Activated CD4-positive, alpha-beta T cell treated with anti-CD3 and anti-CD28 coated beads, Interleukin-2, amount 50 U/mL, for 4 hours (primary cell): ENCODE measurements at places on chromosomes 4 and X.

DNA sequence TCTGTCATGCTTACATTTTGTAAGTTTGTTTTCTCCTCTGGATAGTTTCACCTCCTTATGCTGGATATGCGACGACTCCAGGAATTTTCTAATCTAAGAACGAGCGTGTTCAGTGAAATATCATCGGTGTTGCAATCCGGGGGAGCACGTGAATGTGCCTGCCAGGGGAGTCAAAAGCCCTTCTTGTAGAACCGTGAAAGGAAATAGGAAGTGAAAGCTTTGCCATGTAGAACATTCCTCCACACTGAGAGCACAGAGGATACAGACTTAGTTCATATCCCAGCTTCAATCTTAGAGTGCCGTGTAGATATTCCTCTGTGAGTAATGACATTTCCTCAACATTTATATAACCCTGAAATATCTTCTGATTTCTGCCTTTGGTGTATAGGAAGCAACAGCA is 121.2 kb downstream of the VEGFC start:
- no peak for DNase-seq

GRCh38 chrX:87409113-87409841 is 108.3 kb upstream of the KLHL4 start:
- no peak for DNase-seq

GRCh38 chrX:110758781-110759422 is 36.7 kb downstream of the CHRDL1 start:
- no peak for DNase-seq

DNA sequence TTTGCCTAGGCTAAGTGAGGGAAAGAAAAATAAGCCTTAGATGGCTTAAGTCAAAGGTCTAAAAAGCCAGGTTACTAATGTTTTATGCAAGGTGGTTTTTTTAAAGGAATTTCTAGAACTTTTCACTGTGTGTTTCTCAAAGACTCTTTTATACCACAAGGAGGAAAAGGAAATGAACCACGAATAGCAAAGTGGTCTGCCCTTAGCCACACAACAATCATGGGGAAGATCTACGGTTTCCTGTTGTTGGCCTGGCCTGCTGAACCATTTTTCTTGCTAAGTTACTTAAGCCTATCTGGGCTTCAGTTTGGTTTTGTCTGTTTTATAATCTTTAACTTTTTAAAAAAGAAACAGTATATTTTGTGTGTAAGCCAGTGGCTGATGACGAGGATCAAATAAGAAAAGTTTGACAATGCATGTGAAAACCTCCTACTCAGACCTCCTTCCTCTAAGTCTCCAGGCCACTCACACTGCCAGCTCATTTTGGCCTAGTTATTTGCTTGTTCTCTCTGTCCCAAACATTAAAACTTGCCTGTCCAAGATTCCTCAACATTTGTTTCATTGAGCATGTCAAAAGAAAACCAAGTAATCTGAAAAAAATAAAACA is 56.7 kb upstream of the COL25A1 start:
- DNase-seq = no peak

DNA sequence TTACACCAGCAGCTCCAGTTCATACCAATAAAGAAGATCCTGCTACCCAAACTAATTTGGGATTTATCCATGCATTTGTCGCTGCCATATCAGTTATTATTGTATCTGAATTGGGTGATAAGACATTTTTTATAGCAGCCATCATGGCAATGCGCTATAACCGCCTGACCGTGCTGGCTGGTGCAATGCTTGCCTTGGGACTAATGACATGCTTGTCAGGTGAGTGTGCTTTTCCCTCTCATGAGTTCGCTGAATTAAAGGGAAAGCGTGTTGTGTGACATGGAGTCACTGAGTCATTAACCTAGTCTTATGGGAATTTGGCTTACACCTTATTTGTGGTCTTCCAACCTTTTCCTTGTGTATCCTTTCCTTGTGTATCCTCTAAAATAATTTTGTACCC is 15.9 kb downstream of the TMEM165 start:
- DNase-seq = no peak

- no peak for DNase-seq
These were observed 23.1 kb upstream of the DHRSX start for GRCh38 chrX:2523911-2524310.

GRCh38 chrX:152932598-152933175 is 34.8 kb downstream of the ZNF185 start:
- no peak for DNase-seq

DNA sequence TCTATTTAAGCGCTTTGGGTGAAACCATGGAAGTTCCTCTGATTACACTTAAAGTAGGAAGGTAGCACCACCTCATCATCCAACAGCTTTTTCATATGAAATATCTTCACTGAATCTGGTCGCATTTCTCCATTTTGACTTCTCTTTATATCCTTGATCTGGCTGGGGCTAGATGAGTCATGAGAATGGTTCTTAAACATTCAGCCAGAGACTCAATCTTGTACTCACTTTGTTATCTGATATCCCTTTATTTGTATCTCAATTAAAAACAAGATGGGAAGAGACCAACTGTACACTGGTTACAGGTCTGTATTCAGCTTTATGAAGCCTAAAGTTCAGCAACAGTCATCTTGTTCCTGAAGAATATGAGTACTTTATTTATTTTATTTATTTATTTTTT is 84.9 kb downstream of the CBLL2 start:
- no peak for DNase-seq

GRCh38 chr4:135185256-135185655 is 983.7 kb upstream of the PABPC4L start:
- no peak for DNase-seq

- DNase-seq = no peak
These were observed 9.6 kb downstream of the PPP3CA start for GRCh38 chr4:101337688-101338087.

- no peak for DNase-seq
These were observed 92.0 kb upstream of the TEX13D start for GRCh38 chrX:124240422-124240821.

DNA sequence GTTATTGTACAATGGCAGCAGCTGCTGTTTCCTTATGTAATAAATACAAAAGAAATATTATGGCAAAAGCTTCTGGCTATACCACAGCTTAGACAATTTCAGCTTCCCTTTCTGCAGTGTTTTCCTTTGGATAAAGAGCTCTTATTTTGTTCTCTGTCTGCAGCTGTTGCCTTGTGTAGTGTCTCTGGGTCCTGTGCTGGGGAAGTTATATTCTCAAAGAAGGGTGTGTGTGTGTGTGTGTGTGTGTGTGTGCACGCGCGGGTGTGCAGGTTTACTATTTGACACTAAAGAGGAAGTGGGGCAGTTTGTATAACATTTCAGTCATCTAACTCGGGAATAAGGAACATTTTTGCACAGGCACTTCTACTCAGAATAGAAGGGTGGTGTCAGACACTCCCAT is 83.6 kb downstream of the REPS2 start:
- DNase-seq = no peak

GRCh38 chrX:110241816-110242215 is 76.1 kb downstream of the AMMECR1 start:
- DNase-seq = no peak

- no peak for DNase-seq
These were observed 4.3 kb upstream of the IL21 start for GRCh38 chr4:122625156-122625555.

DNA sequence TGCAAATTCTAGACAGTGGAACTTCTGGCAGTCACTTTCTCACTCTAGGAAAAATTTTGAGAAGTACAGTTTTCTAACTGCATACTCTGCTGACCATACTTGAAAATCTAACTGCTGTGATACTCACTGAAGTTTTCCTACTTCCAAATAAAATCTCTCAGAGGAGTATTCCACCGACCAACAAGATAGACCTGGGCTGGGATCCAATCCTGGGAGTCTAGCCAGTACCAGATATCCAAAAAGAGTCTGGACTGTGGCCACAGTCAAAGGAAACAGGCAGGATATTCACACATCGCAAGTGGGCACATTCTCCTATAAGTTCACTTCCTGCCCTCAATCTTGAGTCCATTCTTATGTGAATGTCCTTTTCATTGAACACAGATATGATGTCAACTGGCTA is 1138.7 kb upstream of the PCDH7 start:
- no peak for DNase-seq

DNA sequence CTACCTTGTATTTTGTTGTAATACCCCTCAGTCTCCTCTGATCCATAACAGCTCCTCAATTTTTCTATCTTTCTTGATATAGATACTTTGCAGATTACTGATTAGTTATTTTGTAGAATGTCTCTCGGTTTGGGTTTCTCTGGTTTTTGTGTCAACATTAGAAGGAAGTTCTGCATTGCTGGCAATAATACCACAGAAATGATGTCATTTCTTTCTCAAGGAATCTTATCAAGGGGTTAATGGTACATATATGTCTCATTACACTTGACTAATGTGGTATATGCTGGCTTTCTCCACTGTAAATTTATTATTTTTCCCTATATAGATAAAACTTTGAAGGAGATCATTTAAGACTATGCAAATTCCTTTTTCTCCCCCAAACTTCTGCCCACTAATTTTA is 183.6 kb upstream of the DKK2 start:
- no peak for DNase-seq

- DNase-seq = no peak
These were observed at the start of gene ARHGEF6 for GRCh38 chrX:136780763-136781162. Gene ARHGEF6 (minus strand): TSS chrX:136780932. CDS start chrX:136780882, 50 bp downstream.

- DNase-seq = no peak
These were observed 3.0 kb downstream of the UBE2D3 start for GRCh38 chr4:102824398-102824797.

DNA sequence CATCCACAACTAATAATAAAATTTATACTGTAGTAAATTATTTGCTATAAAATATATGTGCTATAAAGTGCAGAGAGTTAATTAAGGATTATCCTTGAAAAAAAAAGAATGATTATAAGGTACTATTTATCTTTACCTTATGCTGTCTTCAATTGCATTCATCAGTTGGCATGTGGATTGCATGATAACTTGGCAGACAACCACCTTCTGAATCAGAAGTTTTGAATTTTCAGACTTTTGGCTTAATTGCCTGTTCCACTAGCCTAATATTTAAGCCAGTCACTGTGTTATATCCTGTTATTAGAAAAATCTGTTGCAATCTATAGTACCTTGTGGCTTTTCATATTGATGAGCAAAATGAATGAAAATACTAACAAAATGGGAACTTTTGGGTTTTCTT is 1040.3 kb upstream of the PCDH10 start:
- no peak for DNase-seq

DNA sequence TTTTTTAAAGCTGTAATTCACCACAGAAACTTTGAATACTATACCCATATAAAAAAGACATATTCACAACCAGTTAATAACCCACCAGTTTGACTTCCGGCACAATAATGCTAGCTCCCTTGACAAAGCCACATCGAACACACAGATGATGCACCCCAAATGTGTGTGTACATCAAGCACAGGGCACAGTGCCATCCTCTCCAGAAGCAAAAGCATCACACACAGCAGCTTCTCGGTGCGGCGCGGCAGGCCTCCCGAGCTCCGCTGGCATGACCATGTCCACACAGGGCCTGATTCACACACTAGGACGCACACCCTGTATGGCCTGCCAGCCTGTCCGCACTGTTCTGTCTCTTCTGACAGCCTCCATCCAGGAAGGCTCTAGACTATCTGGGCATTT is 88.0 kb downstream of the LEF1 start:
- peak; percentile 23 for DNase-seq
